PC-9 (cell line): ENCODE measurements at places on chromosomes 2 and 18. TPM values are rescaled to one million over a fixed set of nuclear protein-coding genes. Genes with fewer than 3 reads are reported as not detected.

- no peak overlapping the region for H3K4me3 ChIP-seq
- no peaks in the 10 kb centered on the region for H3K4me1 ChIP-seq
- no peak overlapping the region for H3K27ac ChIP-seq
- no peaks in the 10 kb centered on the region for H3K36me3 ChIP-seq
- DNase-seq = no peak
- no peaks in the 10 kb centered on the region for H3K27me3 ChIP-seq
Measured at GRCh38 chr18:53796040-53796729, 428.3 kb downstream of the MBD2 start.

DNA sequence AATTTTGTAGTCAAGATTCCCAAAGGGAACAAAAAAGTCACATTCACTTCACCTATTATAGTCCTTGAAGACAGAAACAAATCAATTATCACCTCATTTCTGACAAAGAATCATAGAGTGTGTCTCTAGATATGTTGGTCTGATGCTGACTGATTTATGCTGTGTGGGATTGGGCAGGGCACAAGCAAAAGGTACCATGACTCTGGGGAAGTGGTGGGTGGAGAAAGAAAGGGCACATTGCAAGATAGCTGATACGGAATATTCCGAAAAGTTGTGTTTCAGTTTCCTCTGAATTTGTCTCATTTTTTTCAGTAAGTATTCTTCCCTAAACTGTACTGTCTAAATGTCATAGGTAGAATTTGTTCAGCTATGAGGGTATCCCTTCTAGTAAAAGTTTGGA, 268.0 kb downstream of the MREG start:
- no peaks in the 10 kb centered on the region for H3K36me3 ChIP-seq
- no peak overlapping the region for H3K4me3 ChIP-seq
- H3K27me3 ChIP-seq = no peaks in the 10 kb centered on the region
- peaks cover 5% of the 10 kb centered on the region; the same call in 1 of the 2 replicates for H3K4me1 ChIP-seq

GRCh38 chr2:190352668-190353536, 9.5 kb downstream of the INPP1 start:
- H3K27me3 ChIP-seq = no peaks in the 10 kb centered on the region
- DNase-seq = no peak
- no peak overlapping the region for H3K27ac ChIP-seq
- H3K4me1 ChIP-seq = no peaks in the 10 kb centered on the region
- no peaks in the 10 kb centered on the region for H3K36me3 ChIP-seq

- peaks cover 60% of the 10 kb centered on the region for H3K4me1 ChIP-seq
- H3K36me3 ChIP-seq = no peaks in the 10 kb centered on the region
- H3K4me3 ChIP-seq = peak overlapping the region; percentile 46
- H3K27me3 ChIP-seq = no peaks in the 10 kb centered on the region
- DNase-seq = peak; percentile 94
- H3K27ac ChIP-seq = peak overlapping the region; percentile 93
Measured at GRCh38 chr2:23901966-23902846, 24.7 kb downstream of the ATAD2B start.

DNA sequence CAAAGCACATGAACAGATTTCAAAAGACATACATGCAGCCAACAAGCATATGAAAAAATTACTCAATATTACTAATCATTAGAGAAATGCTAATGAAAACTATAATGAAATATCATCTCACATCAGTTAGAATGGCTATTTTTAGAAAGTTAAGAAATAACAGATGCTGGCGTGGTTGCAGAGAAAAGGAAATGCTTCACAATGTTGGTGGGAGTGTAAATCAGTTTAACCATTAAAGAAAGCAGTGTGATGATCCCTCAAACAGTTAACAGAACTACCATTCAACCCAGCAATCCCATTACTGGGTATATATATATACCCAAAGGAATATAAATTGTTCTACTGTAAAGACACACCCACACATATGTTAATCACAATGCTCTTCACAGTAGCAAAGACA, 117.7 kb upstream of the SETBP1 start:
- no peak overlapping the region for H3K4me3 ChIP-seq
- no peak overlapping the region for H3K27ac ChIP-seq
- peaks cover 11% of the 10 kb centered on the region; the same call in 1 of the 2 replicates for H3K4me1 ChIP-seq
- DNase-seq = no peak
- H3K36me3 ChIP-seq = no peaks in the 10 kb centered on the region

DNA sequence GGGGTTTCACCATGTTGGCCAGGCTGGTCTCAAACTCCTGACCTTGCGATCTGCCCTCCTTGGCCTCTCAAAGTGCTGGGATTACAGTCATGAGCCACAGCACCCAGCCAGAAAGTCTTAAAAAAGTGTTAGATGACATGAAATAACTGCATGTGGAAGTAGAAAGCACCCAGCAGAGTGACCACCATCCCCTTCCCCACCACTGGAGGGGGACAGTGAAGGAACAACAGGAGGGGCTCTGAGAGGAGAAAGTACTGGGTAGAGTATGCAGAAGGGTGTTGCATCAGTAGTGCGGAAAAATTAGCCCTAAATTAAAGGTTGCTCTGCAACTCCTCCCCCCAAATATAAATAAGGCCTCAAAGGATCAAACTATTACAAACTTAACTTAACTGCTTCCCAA, 230.5 kb downstream of the ZNF521 start:
- no peak for DNase-seq
- no peak overlapping the region for H3K4me3 ChIP-seq
- no peaks in the 10 kb centered on the region for H3K27me3 ChIP-seq
- H3K36me3 ChIP-seq = no peaks in the 10 kb centered on the region
- no peak overlapping the region for H3K27ac ChIP-seq

DNA sequence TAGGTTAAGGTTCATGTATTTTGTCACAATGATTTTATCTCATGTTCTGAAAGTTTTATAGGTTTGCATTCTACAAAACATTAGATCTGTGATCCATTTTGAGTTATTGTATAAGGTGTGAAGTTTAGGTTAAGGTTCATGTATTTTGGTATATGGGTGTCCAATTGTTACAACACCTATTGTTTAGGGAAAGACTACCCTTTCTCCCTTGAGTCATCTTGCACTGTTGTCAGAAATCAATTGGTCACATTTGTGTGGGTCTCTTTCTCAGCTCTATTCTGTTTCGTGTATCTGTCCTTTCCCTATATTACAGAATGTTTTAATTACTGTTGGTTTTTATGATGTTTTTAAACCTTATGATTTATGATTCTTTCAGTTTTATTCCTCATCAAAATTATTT, 192.3 kb downstream of the MCFD2 start:
- peaks cover 14% of the 10 kb centered on the region; the same call in 1 of the 2 replicates for H3K36me3 ChIP-seq
- no peak overlapping the region for H3K27ac ChIP-seq
- no peak overlapping the region for H3K4me3 ChIP-seq

DNA sequence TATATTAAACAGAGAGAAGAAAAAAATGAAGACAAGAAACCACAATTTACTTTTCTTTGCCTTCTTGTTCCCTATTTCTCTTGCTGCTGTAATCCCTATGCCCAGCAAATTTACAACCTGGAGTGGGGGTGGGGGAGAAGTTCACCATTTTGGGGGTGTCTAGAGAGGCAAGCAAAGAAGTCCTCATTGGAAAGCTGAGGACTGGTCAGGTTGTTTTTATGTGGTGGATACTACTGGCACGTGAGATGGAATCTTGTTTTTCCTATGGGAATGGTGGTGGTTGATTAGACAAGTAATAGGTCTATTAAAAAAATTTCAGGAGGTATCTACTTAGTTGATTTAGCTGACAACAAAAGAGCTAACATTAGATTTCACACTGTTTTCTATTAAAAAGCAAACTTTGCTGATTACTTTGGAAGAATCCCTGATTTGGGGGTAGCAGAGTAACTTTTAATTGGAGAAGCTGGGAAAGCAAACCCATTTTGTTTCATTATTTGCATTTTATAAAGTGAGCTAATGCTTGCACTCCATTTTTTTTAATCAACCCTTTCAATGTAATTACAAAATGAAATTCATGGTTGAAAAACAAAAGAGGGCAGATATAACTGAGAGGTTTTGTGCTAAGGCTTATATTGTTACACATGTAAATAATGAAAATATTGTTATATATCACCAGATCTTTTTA, 6.0 kb downstream of the POU3F3 start:
- no peak for DNase-seq
- H3K27ac ChIP-seq = no peak overlapping the region
- peaks cover 23% of the 10 kb centered on the region for H3K27me3 ChIP-seq
- H3K36me3 ChIP-seq = no peaks in the 10 kb centered on the region
- H3K4me1 ChIP-seq = no peaks in the 10 kb centered on the region

DNA sequence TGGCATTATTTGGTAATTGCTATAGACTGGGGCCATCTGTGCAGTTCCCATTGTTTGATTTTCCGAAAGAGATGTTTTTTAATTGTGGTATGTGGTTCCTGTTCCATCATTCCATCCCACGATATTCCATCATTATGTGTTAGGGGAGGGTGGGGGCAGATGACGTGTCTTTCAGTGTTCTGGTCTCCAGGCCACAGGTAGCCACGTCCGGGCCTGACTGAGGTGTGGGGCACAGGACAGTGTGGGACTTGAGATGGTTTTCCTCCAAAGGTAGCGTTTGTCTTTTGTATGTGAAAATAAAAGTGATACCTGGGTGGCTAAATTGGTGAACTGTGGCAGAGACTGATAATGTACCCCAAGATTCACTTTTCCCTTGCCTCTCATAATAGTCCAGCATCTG, 192.2 kb upstream of the HAAO start:
- H3K27me3 ChIP-seq = no peaks in the 10 kb centered on the region
- no peak for DNase-seq
- H3K36me3 ChIP-seq = no peaks in the 10 kb centered on the region
- peaks cover 25% of the 10 kb centered on the region for H3K4me1 ChIP-seq
- H3K4me3 ChIP-seq = no peak overlapping the region
- H3K27ac ChIP-seq = no peak overlapping the region

- H3K4me1 ChIP-seq = no peaks in the 10 kb centered on the region
- H3K4me3 ChIP-seq = no peak overlapping the region
- no peak for DNase-seq
- H3K27me3 ChIP-seq = no peaks in the 10 kb centered on the region
- H3K36me3 ChIP-seq = no peaks in the 10 kb centered on the region
- H3K27ac ChIP-seq = no peak overlapping the region
Measured at GRCh38 chr18:29147944-29148343, 971.0 kb upstream of the CDH2 start.

DNA sequence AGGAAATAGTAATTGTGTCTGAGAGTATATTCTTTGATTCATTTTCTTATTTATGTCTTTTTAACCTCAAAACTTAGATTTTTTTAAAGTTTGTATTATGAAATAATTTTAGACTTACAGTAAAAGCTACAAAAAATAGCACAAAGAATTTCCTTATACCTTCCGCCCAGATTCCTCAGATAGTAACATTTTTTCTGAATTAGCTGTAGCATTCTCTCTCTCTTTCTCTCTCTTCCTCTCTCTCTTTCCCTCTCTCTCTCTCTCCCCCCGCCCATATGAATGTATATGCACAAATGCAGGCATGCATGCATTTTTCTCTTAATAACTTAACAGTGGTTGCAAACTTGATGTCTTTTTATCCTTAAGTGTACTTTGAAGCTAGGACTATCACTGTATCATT, 361.1 kb upstream of the NRP2 start:
- DNase-seq = no peak
- H3K4me3 ChIP-seq = no peak overlapping the region
- no peaks in the 10 kb centered on the region for H3K27me3 ChIP-seq

- H3K27me3 ChIP-seq = no peaks in the 10 kb centered on the region
- H3K4me3 ChIP-seq = no peak overlapping the region
- no peaks in the 10 kb centered on the region for H3K36me3 ChIP-seq
- peaks cover 24% of the 10 kb centered on the region for H3K4me1 ChIP-seq
- no peak overlapping the region for H3K27ac ChIP-seq
Measured at GRCh38 chr2:181138816-181139215, 158.4 kb downstream of the UBE2E3 start.

DNA sequence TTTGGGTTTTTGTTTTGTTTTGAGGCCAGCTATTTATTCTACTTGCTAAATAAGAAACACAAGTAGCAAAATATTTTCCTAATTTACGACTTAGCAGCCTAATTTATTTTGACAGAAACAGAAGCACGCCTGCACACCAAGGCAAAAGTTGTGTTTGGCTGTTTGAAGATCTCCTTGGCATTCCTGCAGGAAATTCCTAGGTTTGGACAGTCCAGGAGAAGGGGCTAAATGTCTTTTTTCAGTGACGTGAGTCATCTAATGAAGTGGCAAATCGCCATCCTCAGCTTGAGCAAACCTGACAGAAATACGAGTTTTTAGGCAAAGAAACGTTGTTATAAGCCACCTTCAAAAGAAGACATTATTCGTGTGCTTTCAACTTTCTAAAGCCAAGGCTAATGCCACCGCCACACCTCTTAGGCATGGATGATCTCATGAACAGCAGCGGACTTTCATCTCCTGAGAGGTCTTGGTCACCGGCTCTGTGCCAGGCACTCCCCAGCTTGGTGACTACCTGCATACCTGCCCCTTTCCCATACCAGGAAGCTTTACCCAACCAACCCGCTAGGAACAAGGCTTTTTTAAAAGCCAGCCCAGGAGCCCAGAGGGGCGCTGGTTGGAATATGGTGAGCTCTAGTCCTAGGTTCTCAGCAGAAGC, 30.9 kb downstream of the STK39 start:
- H3K4me1 ChIP-seq = peaks cover 22% of the 10 kb centered on the region
- H3K4me3 ChIP-seq = no peak overlapping the region
- no peak overlapping the region for H3K27ac ChIP-seq
- no peak for DNase-seq

- no peaks in the 10 kb centered on the region for H3K4me1 ChIP-seq
- H3K4me3 ChIP-seq = peak within 1 kb of the TSS; percentile 51; the same call in 1 of the 2 replicates
- H3K27ac ChIP-seq = no peak within 1 kb of the TSS
- H3K27me3 ChIP-seq = peaks cover 10% of the 10 kb centered on the region
- no peaks in the 10 kb centered on the region for H3K36me3 ChIP-seq
- no peak for DNase-seq
Measured at GRCh38 chr2:112138159-112139032, at the start of gene FBLN7. TSS of gene FBLN7 (plus strand) at chr2:112138385. CDS start at chr2:112138656, 271 bp downstream.

The LIMS1 gene
- 58.2 and 61.6 TPM in 2 replicates for total RNA-seq

The UCN gene
- 2.8 and 4.6 TPM in 2 replicates for total RNA-seq

The KCNG3 gene
- total RNA-seq = 1.3 and 2.1 TPM in 2 replicates

The MAL gene
- total RNA-seq = 146 and 171 TPM in 2 replicates

The MEP1B gene
- total RNA-seq = not detected in 2 replicates

The LYPD6B gene
- 10.0 and 12.7 TPM in 2 replicates for total RNA-seq

The IL1RL1 gene
- 0.55 and 1.7 TPM in 2 replicates for total RNA-seq

The CYBRD1 gene
- 125 and 132 TPM in 2 replicates for total RNA-seq
